ENCODE measurements at places on chromosomes 1 and 21.

GRCh38 chr1:235401251-235401650 lies 34.0 kb downstream of the TBCE start:
- no peak for DNase-seq

- no peak for DNase-seq
These were observed 176.8 kb upstream of the USP25 start for GRCh38 chr21:15552914-15553494.

DNA sequence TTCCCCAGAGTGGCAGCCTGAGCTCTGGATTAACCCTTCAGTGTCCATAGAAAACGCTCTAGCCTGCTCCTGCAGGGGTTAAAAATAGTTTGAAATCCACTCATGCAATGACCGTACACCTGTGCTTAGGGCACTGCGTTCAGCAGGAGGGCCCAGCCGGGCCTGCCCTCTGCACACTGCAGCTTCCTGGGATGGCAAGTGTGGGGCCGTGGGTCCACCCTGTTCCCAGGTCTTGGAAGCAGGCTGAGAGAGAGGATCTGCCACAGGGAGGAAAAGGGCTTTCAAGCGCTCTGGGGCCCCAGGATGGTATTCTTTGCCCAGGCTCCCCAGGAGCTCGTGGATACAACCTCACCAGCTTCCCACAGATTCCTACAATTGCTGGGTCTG lies 1.5 kb upstream of the S100B start:
- no peak for DNase-seq

DNA sequence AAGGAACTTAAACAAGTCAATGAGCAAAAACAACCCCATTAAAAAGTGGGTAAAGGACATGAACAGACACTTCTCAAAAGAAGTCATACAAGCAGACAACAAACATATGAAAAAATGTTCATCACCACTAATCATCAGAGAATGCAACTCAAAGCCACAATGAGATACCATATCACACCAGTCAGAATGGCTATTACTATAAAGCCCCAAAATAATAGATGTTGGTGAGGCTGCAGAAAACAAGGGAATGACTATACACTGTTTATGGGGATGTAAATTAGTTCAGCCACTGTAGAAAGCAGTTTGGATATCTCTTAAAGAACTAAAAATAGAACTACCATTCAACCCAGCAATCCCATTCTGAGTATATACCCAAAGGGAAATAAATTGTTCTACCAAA lies 51.2 kb downstream of the MRPL39 start:
- DNase-seq = no peak

DNA sequence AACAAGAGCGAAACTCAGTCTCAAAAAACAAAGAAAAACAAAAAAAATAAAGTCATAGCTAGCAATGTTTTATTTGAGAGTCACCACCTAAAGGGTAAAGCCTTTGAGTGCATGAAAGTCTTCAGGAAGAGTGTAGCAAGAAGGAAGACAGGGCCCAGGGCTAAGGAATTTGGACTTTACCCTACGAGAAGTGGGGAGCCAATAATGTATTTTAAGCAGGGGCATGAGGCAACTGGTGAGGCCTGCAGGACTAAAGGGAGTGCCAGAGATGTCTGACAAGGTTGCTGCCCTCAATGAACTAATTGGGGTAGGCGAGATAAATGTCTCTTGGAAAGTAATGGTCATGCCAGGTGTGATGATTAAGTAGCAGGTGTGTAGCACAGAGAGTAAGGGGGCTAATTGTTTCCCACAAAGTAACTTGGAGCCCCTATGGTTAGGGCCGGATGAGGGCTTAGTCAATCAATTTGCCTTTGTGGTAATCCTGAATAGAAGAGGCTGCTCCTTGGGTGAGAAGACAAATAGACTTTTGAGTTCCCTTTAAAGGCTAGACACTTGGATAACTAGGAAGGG lies 31.6 kb upstream of the CACNA1E start:
- DNase-seq = no peak

GRCh38 chr21:33940881-33941245 lies 25.3 kb upstream of the ATP5PO start:
- no peak for DNase-seq

- no peak for DNase-seq
These were observed 25.1 kb downstream of the CDCP2 start for GRCh38 chr1:54127594-54128300.

DNA sequence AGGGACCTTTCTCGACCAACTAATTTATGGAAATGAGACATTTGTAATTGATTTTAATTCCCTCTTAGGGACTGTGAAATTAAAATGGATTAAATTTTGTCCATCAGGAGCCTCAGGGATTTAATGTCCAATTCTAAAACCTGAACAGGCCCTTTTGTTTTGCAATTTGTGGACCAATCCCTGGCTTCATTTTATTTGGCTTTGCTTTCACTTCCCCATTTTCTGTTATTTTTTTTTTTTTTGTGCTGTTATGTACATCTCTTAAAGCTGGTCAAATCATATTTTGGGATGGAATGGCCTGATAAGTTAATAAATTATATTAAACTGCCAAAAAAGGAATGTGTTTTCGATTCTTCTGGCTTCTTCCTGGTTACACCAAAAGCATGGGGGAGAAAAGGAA lies 28.9 kb downstream of the ZSCAN20 start:
- DNase-seq = no peak

- DNase-seq = no peak
These were observed 19.5 kb downstream of the ATF3 start for GRCh38 chr1:212628046-212628445.

- no peak for DNase-seq
These were observed 93.9 kb upstream of the TSPAN2 start for GRCh38 chr1:115183158-115183557.

DNA sequence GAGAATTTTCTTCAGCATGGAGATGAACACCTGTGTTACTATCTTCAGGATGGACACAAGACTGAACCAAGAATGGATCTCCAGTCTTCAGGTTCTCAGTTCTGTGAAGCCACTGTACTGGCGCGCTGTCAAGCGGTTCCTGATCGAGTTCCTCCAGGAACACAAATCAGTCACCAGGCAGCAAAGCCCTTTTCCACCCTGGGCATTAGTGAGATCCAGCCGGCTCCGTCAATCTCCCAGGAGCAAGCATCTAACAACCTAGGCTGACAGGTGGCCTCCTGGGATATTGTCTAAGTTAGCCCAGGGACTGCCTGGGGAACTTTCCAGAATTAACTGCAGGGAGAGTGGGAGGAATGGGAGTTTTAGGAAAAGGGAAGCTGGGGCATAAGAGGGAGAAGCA lies 9.7 kb upstream of the IGFN1 start:
- no peak for DNase-seq

- peak; percentile 67 for DNase-seq
These were observed at the start of gene FAAP20 for GRCh38 chr1:2194319-2194897. Gene FAAP20, minus strand, starts transcription at chr1:2194772. Its CDS starts 23 bp downstream, at chr1:2194749.

DNA sequence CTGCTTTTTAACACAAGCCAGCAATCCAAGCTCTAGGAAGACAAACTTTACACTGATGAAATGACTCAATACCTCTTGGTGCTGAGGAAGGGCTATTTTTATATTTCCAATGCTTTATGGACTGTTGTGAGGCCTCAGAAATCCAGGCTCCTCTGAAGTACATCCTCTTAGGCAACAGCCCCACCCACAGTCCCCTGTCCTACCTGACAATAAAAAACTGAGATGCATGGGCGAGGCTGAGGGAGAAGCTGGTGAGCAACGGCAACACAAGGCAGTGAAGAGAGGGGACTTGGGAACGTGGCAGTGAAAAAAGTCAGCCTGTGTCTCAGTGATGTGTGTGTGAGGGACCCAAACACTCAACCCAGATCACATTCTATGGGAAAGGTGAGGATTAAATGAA lies 10.1 kb upstream of the CPT2 start:
- no peak for DNase-seq

- DNase-seq = no peak
These were observed 78.7 kb upstream of the COG2 start for GRCh38 chr1:230563591-230563990.

DNA sequence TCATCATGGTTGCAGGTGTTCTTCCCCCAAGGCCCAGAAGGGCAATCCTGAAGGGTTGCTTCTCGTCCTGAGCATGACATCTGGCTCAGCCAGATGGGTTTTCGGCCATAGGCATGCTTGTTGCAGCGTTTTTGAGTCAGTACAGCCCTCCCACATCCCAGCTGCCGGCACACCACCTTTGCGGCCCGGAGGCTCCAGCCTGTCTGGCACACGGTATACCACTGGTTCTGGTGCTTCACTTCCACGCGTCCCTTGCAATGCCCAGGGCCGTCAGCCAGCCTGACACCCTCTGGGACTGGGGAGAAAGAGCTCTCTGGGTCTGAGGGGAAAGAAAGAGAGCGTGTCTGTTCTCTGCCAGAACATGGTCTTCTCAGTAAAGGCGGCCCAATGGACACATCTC lies 7.2 kb downstream of the CD5L start:
- DNase-seq = no peak

- no peak for DNase-seq
These were observed at the start of gene KANK4 for GRCh38 chr1:62318756-62319544. Gene KANK4, minus strand, starts transcription at chr1:62319434. Its CDS starts 37,870 bp downstream, at chr1:62281564.

DNA sequence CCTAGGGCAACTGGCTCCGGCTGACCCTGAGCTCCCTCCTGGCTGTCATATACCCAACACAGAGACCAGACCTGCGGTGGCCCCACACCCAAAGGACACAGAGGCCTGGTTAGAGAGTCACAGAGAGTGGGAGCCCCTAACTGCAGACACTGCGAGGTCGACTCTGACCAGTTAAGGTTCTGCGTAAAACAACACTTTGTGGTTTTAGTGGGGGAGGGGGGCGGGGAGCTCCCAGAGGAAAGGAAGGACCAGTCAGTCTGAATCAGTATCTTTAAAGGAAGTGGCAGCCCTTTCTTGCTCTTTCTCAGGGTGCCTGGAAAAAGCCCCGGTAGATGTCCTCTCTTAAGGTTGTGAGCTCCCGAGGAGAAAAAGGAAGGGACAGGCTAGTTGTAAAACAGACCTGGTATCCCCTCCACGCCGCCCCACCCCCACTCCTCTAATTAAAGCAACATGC lies 2.4 kb downstream of the SSBP3 start:
- no peak for DNase-seq

GRCh38 chr1:201748335-201748734 lies 80.6 kb upstream of the IPO9 start:
- no peak for DNase-seq

DNA sequence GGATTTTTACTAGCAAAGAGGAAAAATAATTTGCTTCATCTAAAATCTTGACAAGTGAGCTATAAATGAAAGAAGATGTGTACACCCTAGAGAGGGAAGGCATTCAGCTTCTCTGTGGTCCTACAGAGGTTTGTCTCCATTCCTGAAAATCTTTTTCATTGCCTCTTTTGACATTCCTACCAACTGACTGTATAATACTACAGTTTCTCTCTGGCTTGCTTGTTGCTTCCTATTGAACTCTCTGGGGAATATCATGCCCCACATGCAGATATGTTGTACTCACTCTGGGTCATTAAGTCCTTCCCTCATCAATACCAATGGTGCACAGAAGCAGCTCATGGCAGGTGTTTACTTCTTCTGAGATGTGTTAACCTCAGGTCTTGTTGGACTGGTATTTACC lies 371.2 kb upstream of the PLXNA2 start:
- DNase-seq = no peak
